ENCODE measurements at places on chromosomes 16 and 17.

DNA sequence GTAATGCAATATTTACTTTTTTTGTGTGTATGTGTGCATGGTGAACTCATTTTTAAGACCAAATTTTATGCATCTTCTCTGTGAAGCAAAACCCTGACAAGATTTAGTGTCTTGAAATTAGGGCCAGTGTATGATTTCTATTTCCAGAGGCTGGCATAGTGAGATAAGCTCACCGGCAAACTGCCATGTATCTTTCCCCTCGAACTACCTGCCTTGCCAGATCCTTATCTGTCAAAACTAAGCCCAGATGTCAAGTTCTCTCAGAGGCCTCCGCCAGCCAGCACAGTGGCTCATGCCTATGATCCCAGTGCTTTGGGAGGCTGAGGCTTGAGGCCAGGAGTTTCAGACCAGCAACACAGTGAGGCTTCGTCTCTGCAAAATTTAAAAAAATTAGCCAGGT is 10.0 kb downstream of the USP32 start:
- DNase-seq, result no peak

DNA sequence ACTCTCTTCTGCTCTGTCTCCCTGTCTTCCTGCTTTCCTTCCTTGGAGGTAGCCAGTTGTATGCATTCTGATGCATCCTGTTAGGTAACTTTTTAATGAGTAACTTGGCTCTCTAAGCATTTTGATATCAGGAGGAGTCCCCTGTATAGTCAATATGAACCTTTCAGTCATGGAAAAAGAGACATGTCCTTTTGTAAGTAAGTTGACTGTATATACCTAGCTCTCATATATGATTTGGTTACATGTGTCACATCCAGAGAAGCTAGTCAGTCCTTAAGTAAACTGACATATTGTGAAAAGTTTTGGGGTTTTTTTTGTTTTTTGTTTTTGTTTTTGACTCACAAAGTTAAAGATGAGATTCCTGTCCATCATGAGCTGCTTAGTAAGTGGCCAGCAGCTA is 18.8 kb downstream of the UTP18 start:
- DNase-seq, result no peak

- DNase-seq, result peak; percentile 76
Measured at GRCh38 chr17:75845058-75845711, 981 bp upstream of the UNC13D start.

DNA sequence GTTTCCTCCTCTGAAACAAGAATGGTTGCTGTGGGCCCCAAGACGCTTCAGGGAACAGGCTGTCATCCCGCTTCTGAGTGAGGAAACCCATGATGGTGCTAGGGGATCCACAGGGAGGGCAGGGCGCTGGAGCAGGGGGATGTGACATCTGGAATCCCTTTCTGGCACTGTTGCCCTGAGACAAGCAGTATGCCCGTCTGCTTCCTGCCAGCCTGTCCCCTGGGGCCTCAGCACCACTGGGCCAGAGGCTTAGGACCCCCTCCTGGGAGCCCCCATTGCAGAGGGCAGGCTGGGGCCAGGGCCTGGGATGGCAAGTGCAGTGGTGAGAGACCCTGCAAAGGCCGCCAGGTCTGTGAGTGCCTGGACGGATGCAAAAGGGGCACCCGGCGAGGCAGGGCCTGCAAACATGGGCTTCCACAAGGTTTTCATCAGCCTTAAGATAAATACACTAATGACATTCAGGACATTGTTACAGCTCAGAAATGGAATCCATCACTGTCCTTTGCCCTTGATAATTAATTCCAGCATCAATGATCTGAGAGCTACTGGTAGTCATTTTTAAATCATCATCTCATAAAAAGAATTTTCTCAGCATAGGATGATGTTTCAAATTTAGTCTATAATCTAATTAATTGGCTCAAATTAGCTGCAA is 51.6 kb downstream of the PRMT7 start:
- DNase-seq, result no peak

- DNase-seq, result no peak
Measured at GRCh38 chr17:76793775-76794174, 55.9 kb downstream of the MFSD11 start.

DNA sequence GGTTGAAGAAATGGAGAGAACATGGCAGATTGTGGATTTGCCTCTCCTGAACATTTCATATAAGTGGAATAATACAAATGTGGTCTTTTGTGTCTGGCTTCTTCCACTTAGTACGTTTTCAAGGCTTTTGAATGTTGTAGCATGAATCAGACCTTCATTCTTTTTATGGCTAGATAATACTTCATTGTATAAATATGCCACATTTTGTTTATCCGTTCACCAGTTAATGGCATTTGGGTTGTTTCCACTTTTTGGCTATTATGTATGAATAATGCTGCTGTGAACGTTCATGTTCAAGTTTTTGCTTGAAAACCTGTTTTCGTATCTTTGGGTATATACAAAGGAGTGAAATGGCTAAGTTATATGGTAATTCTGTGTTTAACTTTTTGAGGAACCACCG is 130.4 kb downstream of the TANC2 start:
- no peak for DNase-seq

- DNase-seq, result no peak
Measured at GRCh38 chr17:73072219-73072962, 20.1 kb downstream of the SLC39A11 start.
